HS-5 (cell line): ENCODE measurements at places on chromosomes 13 and 19.

DNA sequence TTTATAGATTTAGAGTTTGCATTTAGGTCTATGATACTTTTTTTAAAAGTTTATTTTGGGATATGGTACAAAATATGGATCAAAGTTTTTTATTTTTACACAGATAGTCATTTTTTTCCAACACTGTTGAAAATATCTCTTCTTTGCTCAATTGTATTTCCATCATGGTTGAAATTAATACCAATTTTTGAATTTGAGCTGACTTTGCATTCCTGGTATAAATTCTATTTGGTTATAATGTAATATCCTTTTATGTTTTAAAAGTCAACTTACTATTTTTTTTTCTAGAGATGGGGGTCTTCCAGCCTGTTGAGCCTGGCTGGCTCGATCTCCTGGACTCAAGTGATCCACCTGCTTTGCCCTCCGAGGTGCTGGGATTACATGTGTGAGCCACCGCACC, 620.1 kb downstream of the OLFM4 start:
- DNase-seq = no peak

GRCh38 chr13:30033681-30034457, 183.5 kb upstream of the UBL3 start:
- DNase-seq = peak; percentile 53

DNA sequence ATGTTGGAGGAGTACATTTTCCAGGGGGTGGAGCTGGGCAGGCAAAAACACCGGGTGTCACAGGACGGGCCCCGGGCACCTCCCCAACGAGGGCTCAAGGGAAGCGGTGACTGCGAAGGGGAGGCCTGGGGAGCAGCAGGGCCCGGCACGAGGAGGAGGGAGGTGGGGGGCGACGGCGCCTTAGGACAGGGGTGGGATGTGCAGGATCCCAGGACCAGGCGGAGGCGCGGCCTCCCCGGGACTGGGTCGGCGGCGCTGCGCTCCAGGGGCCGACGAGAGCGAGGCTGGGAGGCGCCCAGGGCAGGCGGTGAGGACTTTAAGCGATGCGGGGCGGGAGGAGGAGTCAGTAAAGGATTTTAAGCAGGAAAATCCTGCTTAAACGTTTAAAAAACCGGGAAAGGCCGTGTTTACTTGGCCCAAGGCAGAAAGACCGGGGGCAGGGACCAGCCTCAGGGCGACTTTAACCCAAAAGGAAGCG, 427 bp downstream of the ZNF160 start:
- DNase-seq = peak; percentile 10

DNA sequence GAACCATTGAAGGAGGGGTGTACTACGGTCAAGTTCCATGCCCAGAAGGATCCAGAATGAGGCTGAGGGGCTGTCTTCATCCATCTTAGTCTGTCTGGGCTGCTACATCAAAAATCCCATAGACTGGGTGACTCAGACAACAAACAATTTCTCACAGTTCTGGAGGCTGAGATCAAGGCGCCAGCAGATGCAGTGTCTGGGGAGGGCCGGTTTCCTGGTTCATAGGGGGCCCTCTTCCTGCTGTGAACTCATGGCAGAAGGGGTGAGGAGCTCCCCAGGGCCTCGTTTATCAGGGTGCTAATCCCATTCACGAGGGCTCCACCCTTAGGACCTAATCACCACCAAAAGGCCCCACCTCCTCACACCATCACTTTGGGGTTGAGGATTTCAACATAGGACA, 14.7 kb upstream of the KCTD15 start:
- DNase-seq = no peak

DNA sequence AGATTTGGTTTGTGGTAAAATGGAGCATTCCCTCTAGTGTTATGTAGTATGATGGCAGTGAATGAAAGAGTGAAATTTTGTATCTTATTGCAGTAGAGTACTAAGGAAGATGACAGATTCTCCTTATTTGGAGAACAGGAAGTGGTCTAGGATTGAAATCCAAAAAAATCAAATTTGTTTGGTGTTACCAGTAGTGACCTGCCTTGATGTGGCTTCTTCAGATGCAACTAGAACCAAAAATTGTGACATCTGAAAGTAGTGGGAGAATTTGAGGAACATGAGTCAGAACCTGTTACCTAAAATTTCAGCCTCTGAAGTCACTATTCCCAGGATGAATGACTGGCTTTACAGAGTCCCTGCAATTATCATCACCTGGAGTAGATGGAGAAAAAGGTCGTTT, 165.9 kb downstream of the KLF5 start:
- DNase-seq = peak; percentile 9

GRCh38 chr19:18736415-18737336, 53.2 kb downstream of the CRTC1 start:
- DNase-seq = no peak

GRCh38 chr19:38727868-38728660, 16.2 kb downstream of the CAPN12 start:
- no peak for DNase-seq
